Sciatic nerve (tissue), 2 donors: ENCODE measurements at places on chromosomes 5 and 9. TPM values are rescaled to one million over a fixed set of nuclear protein-coding genes. Genes with fewer than 3 reads are reported as not detected.

The PCDHA9 gene
- 0.45 TPM for total RNA-seq

The PCDHB9 gene
- 3.7 TPM for total RNA-seq

The SURF1 gene
- total RNA-seq = 40.9 TPM

The AGXT2 gene
- not detected for total RNA-seq

The SHLD3 gene
- total RNA-seq = 3.1 TPM

The GNE gene
- total RNA-seq = 26.0 TPM

The TNFSF15 gene
- total RNA-seq = 11.9 TPM

The FOXD4L5 gene
- total RNA-seq = 0.27 TPM

The PCDHA11 gene
- 1.4 TPM for total RNA-seq

The LEAP2 gene
- total RNA-seq = 2.9 TPM

The CAPSL gene
- not detected for total RNA-seq

The PCDHGB5 gene
- 16.3 TPM for total RNA-seq
